ENCODE measurements at places on chromosomes 6 and 20. TPM values are rescaled to one million over a fixed set of nuclear protein-coding genes. Genes with fewer than 3 reads are reported as not detected.

Gene UBE2C
- total RNA-seq = 244 TPM

- no peak overlapping the region for H3K27ac ChIP-seq
- H3K27me3 ChIP-seq = no peaks in the 10 kb centered on the region
- no peak for DNase-seq
- no peaks in the 10 kb centered on the region for H3K36me3 ChIP-seq
- no peaks in the 10 kb centered on the region for H3K4me1 ChIP-seq
- no peak overlapping the region for H3K4me3 ChIP-seq
These were observed 375.7 kb upstream of the MARCKS start for GRCh38 chr6:113481458-113481857.

DNA sequence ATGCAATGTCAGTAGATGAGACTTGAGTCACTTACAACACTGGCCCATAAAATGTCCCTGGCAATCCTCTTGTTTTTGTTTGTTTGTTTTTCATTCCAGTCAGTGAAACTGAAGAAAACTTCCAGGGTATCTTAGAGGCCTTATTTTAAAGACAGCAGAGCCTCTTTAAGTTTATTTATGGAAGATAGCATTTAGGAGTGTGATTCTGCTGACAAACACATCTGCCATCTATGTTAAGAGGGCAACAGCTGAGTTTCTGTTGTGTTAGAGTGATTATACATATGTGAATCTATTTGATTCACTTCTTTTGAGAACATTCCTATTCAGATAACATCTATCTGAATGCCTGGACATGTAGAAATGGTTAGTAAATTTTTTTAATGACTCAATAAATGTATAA is 812.6 kb downstream of the TENT5A start:
- H3K36me3 ChIP-seq = no peaks in the 10 kb centered on the region
- H3K4me3 ChIP-seq = no peak overlapping the region
- no peaks in the 10 kb centered on the region for H3K4me1 ChIP-seq

DNA sequence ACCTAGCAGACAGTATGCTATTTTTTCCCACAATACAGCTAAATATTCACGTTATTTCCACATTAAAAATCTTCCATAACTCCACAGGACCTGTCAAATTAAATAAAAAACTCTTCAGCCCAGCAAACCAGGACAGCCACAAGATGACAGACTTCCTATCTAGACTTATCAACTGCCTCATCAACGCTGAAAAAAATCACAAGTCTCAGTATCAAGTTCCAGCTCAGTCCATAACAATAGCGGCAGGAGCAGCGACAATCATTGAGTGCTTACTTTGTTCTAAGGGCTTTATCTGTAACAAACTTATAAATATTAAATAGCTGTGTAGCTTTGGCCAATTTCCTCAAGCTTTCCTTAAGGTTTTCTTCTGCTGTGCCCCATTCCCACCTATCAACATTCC is 24.7 kb downstream of the RCAN2 start:
- H3K36me3 ChIP-seq = no peaks in the 10 kb centered on the region
- no peak for DNase-seq
- H3K4me3 ChIP-seq = no peak overlapping the region
- H3K27me3 ChIP-seq = peaks cover 23% of the 10 kb centered on the region

- peaks cover 4% of the 10 kb centered on the region for H3K4me1 ChIP-seq
- peaks cover 12% of the 10 kb centered on the region for H3K27me3 ChIP-seq
- H3K4me3 ChIP-seq = no peak overlapping the region
- no peak overlapping the region for H3K27ac ChIP-seq
- H3K36me3 ChIP-seq = no peaks in the 10 kb centered on the region
These were observed 26.9 kb upstream of the MRPS18A start for GRCh38 chr6:43714311-43715055.

DNA sequence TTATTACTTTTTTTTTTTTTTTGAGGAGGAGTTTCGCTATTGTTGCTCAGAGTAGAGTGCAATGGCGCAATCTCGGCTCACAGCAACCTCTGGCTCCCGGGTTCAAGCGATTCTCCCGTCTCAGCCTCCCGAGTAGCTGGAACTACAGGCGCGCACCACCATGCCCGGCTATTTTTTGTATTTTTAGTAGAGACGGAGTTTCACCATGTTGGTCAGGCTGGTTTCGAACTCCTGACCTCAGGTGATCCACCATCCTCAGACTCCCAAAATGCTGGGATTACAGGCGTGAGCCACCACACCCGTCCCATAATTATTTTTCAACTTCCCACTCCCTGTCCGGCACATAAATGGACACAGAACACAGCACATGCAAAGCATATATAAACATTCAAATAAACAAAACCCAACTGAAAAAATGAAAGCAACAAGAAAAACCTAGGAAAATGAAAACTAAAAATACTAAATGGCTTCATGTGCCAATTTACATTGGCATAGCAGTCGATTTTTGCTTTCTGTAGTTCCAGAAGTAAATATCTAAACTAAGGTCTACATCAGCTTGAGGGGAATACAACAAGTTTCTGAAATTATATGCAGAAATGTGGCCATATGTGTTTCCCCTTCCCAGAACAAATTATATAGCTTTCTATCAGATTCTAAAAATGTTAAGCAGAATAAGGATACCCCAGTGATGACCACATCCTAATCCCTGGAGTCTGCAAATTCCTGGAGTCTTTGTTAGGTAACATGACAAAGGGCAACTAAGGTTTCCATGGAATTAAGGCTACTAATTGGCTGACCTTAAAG is 113.9 kb downstream of the HFE start:
- peak; percentile 3 for DNase-seq
- peaks cover 22% of the 10 kb centered on the region for H3K36me3 ChIP-seq
- H3K4me3 ChIP-seq = peak overlapping the region; percentile 69
- H3K27ac ChIP-seq = peak overlapping the region; percentile 88
- H3K27me3 ChIP-seq = peaks cover 2% of the 10 kb centered on the region

Data from activated CD4-positive, alpha-beta T cell treated with anti-CD3 and anti-CD28 coated beads, Interleukin-2, amount 10 ng/mL, durations not matched to agents 7 days and 5 days (primary cell).